ENCODE measurements at places on chromosomes 11 and 22.

- no peak for DNase-seq
These were observed 2.3 kb downstream of the SIK2 start for GRCh38 chr11:111604392-111605009.

GRCh38 chr22:23168391-23169042 is 11.8 kb upstream of the BCR start:
- no peak for DNase-seq

DNA sequence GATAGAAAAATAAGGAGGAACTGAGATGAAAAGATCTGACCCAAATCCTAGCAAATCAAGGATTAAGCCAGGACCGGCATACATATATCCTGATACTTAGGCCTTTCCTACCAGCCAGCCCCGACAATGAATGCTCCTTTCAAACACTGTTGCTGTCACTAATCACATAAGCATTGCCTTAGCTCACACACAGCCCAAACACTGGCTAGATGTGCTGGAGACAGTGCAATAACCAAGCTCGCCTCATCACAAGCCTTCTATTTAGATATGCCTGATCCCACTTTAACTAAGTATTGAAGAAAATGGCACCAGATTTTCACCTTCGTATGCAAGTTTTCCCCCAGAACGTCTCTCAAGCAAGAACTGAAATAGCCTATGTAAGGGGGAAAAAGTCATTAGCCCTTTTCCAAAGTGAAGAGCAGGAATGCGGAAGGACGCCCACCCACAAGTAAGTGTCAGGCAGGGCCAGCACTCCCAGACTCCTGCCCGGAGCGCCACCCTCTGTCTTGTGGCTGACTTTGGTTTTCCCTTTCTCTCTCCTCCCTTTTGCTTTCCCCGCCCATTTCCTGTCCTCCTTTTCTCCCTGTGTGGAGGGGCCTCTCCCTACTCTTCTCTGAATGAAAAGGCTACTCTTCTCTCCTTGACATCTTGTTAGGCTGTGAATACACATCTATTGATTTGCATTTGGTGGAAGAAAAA is 8.9 kb upstream of the OPCML start:
- no peak for DNase-seq

- no peak for DNase-seq
These were observed 286.8 kb downstream of the BLID start for GRCh38 chr11:121829159-121829643.

DNA sequence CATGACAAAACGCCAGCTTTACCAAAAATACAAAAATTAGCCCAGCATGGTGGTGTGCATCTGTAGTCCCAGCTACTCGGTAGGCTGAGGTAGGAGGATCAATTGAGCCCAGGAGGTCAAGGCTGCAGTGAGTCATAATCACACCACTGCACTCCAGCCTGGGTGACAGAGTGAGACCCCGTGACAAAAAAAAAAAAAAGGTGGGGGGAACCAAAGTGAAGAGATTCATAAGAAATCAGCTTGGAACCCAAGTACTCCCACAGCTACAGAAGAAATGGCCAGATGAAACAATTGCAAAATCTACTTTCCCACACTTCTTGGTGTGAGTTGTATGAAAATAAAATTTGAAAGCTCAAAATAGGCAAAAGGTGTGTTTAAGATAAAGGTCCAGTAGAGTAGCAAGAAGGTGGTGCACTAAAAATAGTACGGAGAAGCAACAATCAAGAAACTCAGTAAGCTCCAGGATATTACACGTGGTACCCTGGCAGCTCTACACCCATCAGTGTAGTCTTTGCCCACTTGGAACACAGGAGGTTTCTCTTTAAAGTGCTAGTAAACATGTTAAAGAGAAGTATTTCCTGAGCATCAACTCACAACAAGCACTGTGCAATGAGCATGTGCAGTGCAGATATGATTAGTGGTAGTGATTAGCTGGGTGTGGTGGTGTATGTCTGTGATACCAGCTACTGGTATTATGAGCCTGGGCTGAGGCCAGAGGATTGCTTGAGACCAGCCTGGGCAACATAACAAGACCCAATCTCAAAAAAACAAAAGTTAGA is 5.3 kb downstream of the HARBI1 start:
- peak; percentile 69 for DNase-seq

DNA sequence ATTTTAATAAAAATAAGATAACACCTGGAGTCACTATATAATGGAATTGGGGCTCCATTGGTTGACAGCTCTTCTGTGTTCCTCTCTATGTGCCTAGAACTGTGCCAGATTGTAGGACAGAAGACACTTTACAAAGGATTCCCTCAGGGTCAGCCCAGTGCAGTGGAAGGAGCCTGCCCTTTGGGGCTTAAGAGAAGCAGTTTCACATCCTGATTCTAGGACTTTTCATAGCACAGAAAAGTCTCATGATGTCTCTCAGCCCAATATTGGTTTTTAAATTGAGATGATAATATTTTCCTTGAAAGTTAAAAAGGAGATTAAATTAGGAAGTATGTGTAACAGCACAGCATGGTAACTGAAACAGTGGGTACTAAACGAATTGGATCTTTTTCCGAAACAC is 7.1 kb downstream of the PLAAT4 start:
- no peak for DNase-seq

DNA sequence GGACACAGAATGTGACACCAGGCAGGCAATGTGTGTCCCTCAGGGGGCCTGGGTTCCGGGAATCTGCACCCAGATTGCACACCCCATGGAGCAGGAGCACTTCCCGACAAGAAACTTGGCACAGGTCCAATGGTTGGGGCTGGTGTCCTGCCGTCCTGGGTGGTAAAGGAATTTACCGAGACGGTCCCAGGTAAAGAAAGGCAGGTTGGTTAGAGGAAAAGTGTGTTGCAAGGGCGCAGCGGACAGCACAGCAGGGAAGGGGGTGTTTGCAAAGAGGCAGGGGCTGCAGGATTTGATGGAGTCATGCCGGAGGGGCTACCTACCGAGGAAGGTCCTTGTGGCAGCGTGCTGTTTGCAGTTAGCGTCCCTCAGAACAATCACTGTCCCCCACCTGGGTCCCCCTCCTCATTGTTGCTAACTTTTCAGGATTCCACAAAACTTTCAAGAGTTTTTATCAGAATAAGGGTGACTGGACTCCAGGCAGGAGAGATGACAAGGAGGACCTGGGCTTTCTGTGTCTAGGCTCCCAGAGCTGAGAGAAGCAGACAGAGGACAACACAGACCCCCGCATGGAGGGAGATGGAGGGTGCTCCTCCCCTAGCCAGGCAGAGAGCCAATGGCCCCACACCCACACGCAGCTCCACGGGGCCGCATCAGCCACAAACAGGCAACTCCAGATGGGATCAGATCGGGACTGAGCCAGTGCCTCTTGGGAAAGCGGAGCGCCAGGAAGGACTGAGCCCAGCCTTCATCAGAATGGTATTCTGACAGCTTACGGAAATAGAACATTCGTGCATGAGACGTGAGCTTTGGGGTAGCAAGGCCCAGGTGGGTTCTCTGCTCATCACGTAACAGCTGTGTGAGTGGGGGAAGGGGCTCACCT is 1423.9 kb downstream of the BRD1 start:
- DNase-seq: no peak

- peak; percentile 24 for DNase-seq
These were observed 825 bp downstream of the FBXO3 start for GRCh38 chr11:33773404-33773986.

DNA sequence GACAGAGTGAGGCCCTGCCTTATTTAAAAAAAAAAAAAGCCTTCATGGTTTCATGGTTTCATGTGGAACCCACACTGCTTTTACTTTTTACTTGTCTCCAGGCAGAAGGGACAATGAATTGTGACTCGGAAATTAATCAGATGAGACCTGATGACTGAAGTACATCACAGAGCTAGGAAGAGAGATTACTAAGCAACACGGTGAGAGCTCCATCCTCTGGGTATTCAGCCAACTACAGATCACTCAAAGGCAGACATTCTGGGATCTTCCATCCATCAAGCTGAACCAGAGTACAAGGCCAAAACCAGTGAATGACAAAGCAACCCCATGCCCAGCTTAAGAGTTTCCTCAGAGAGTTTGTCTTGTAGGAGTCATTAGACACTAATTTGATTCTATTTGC is 433.2 kb downstream of the SOX6 start:
- no peak for DNase-seq

DNA sequence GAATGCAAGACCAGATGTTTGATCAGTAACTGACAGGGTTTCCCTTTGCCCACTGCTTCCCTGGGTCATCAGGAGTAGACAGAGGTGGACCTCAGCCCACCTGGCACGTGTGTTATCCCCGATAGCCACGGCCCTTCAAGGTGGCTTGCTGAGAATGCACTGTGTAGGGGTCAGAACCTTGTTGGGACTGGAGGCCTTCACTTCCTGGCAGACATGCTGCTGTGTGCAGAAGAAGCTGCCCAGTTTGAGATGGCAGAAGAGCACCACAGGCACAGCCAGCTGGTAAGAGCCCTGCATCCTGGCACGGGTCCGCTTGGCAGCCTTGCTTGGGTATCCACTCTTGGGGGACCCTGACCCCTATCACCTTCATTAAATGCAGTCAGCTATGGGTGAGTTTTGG is 81.8 kb downstream of the SFI1 start:
- DNase-seq: no peak

- no peak for DNase-seq
These were observed 43.2 kb upstream of the CHKA start for GRCh38 chr11:68164437-68164836.

GRCh38 chr11:27968461-27968860 is 139.5 kb downstream of the KIF18A start:
- DNase-seq: no peak

DNA sequence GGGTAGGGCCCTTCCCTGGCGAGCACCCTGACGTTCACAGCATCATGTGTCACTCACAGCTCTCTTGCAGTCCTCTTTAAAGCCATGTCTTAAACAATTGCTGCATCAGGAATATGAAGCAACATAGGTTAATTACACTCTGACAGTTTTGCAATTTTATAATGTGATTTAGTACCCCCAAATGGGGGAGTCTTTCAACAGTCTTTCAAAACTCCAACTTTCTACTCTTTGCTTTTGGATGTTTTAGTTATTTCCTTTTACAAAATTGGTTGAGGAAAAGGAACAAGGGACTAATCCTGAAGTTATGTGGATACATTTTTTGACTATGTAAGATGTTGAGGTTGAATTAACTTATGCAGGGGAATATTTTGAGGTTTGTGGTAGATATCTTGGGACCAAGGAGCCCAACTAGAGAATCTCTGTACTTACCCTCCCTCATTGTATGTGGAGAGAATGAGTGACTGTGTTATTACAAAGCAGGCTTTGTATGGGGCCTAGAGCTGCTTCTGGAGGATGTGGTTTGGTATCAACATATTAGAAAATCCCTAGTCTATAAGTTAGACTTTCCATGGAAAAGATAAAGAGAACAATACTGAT is at the start of gene MMP8:
TSS of gene MMP8 (minus strand) at position 51 of the 597 bp plus-strand sequence. CDS start 99 bp downstream, outside the sequence.
- DNase-seq: no peak

DNA sequence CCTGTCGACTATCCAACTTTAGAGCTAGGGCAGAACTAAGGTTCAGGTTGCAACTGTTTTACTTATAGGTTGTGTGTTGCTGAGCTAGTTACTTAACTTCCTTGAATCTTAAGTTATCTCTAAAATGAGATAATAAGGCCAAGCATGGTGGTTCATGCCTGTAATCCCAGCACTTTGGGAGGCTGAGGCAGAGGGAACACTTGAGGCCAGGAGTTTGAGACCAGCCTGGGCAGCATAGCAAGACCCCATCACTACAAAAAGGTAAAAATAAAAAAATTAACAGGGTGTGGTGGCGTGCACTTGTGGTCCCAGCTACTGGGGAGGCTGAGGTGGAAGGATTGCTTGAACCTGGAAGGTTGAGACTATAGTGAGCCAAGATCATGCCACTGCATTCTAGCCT is 2.1 kb downstream of the ACCS start:
- no peak for DNase-seq

DNA sequence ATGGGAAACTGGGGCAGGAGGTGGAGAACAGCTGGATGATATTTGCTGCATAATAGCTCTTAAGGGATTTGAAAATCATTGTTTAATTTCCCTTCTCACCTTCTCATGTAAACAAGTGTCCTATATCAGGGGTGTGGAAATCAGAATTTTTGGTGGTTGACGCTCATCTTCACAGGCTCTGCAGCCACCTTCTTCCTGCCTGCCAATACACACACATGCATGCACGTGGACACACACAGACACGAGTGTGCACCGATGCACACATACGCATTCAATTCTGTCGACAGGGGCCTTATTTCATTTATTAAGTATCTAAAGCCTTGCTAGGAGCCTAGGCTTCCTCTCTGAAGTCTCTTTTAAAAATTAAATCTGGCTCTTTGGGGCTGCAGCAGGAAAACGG is 349.4 kb upstream of the NCAM1 start:
- no peak for DNase-seq

GRCh38 chr11:127061947-127062346 is 61.4 kb upstream of the KIRREL3 start:
- DNase-seq: no peak

- no peak for DNase-seq
These were observed 264.1 kb upstream of the PLET1 start for GRCh38 chr11:112524798-112525197.

- DNase-seq: no peak
These were observed 72.1 kb downstream of the BARX2 start for GRCh38 chr11:129447654-129448239.

- no peak for DNase-seq
These were observed 19.9 kb downstream of the CD44 start for GRCh38 chr11:35158701-35159510.

- DNase-seq: no peak
These were observed 102.7 kb downstream of the TRAF6 start for GRCh38 chr11:36407356-36407755.

DNA sequence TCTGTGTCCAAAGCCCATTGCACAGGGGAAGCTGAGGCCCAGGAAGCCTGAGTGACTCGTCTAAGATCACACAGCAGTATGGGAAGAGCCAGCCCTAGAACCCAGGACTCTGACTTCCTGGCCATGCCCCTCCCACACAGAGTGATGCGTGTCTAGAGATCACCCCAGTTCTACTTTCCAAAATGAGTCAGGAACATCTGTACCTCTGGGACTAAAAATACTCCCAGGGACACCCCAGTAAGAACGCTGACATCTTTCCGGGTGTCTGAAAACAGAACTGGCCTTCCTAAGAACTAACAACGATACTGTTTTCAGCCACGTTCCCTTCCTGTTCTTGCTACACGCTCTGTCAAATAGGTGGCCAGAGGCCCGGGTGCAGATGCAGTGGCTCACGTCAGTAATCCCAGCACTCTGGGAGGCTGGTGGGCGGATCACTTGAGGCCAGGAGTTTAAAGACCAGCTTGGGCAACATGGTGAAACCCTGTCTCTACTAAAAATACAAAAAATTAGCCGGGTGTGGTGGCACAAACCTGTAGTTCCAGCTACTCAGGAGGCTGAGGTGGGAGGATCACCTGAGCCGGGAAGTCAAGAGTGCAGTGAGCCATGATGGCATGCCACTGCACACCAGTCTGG is 21.7 kb upstream of the PDGFB start:
- DNase-seq: no peak

DNA sequence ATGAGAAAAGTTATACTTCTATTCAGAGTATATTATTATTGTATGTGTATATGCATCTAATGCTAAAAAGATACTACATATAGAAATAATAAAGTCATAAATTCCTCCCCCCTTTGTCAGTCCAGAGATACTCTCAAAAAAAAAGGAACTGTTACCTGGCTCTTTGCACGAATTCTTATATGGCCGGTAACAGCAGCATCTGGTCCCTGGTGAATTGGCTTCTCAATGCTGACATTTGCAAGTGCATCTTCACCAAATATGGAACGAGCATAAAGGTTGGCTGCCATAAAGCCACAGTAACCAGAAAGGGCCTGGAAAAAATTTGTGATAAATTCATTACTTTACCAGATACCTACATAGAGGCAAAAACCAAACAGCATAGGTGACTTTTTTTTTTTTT is 41.2 kb downstream of the COPB1 start:
- DNase-seq: no peak

GRCh38 chr22:37518509-37519267 is 527 bp downstream of the CARD10 start:
- no peak for DNase-seq

GRCh38 chr11:91947215-91947820 is 277.3 kb upstream of the FAT3 start:
- no peak for DNase-seq

All from T-helper 2 cell (primary cell).